Germinal center (tissue), 1 donor: ENCODE measurements at places on chromosomes 1 and 21.
A peak's percentile ranks its signal among the peaks of the same experiment; 100 is the strongest.

DNA sequence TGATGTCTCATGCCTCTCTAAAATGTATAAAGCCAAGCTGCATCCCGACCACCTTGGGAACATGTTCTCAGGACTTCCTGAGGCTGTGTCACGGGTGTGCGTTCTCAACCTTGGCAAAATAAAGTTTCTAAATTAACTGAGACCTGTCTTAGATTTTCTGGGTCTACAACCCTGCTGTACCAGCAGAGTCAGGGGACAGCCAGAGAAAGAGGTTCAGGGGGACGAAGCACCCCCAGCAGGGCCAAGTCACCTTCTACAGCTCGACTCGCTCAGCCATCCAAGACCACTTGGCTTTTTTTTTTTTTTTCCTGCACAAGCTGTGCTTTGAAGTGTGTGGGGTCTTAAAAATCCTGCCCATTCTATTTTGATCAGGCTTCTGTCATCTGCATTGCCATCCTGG, 28.5 kb upstream of the PDE9A start:
- DNase-seq = no peak

DNA sequence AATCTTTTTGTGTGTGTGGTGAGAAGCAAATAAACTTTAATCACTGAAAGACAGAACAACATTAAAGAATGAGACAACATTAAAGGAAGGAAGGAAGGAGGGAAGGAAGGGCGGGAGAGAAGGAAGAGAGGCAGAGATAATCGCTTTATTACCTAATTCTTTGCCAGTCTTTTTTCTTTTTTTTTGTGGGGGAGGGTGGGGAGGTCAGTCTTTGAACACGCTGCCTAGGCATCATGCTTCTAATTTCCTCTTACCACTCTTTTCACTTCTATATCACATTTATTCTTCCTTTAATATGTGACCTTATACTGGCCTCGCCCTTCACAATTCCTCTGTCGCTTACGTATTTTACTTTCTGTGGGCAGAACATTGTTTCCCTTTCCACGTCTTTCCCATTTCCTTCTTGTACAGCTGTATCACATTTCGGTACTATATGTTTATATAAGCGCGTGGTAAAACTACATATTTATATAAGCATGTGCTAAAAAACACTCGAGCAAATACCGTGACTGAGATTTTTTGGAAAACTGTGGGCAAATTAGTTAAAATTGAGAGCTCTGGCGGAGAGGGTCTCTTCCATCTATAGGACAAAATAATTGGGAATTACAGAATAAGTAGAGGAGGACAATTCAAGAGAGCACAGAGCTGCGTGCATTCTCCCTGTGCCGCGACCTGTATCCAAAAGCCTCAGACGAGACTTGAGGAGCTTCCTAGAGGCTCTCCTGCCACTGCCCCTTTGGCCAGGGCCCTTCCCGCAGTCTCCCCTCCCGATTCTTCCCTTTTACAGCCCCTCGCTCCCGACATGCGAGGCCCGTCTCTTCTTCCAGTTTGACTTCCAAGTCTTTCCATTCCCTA, 823 bp upstream of the PRKAA2 start:
- DNase-seq = no peak

- DNase-seq = peak; percentile 79
Observed at GRCh38 chr1:109193653-109194590, 19.8 kb upstream of the SARS1 start.

- no peak for DNase-seq
Observed at GRCh38 chr1:220908757-220909156, 29.5 kb downstream of the HLX start.

GRCh38 chr1:54460861-54461387, 54.7 kb upstream of the SSBP3 start:
- DNase-seq = no peak

- peak; percentile 5 for DNase-seq
Observed at GRCh38 chr21:32190493-32191144, 88.2 kb downstream of the MIS18A start.

GRCh38 chr1:83959824-83960498, 39.0 kb downstream of the TTLL7 start:
- DNase-seq = no peak

GRCh38 chr1:236002025-236002390, 62.9 kb downstream of the NID1 start:
- no peak for DNase-seq

DNA sequence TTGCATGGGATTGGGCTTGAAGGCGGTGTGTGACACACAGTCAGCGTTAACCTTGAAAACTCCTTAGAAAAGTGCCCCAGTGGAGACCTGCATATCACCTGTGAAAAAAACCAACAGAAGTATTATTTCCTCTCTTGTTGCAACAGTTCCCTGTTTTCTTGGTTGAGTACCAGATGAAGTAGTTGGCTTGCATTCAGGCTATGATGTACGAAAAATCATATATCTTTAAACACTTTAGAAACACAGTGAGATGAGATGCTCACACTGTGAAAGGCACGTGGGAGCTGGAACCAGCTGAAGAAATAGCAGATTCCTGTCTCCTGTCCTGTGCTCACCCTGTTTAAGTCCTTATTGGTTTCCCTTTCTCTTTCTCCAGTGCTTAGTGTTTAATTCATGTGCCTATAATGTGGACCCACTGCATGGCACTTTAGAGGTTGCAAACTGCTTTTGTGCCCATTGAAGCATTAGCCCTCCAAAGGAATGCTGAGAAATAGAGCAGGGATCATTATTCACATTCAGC, 2.8 kb downstream of the CAMK1G start:
- DNase-seq = no peak

DNA sequence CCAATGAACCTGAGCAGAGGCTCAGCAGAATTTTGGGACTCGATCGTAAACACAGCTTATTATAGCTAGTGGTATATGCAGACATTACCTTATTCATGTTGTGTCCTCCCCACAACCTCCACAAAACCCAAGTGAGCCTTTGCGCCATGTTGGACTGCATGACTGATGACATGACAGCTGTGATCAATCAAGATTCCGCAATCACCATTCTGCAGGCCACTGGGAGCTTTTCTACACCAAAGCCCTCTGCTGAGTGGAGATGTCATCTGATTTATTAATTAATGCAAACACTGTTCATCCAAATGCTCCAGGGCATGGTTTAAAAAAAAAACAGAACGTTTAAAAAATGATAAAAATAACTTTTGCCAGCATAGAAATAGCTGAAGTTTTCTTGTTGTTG, 7.9 kb upstream of the SRP9 start:
- no peak for DNase-seq

- no peak for DNase-seq
Observed at GRCh38 chr1:11704194-11704529, 12.7 kb downstream of the DRAXIN start.

GRCh38 chr1:178593515-178593914, 80.6 kb downstream of the TEX35 start:
- DNase-seq = no peak

DNA sequence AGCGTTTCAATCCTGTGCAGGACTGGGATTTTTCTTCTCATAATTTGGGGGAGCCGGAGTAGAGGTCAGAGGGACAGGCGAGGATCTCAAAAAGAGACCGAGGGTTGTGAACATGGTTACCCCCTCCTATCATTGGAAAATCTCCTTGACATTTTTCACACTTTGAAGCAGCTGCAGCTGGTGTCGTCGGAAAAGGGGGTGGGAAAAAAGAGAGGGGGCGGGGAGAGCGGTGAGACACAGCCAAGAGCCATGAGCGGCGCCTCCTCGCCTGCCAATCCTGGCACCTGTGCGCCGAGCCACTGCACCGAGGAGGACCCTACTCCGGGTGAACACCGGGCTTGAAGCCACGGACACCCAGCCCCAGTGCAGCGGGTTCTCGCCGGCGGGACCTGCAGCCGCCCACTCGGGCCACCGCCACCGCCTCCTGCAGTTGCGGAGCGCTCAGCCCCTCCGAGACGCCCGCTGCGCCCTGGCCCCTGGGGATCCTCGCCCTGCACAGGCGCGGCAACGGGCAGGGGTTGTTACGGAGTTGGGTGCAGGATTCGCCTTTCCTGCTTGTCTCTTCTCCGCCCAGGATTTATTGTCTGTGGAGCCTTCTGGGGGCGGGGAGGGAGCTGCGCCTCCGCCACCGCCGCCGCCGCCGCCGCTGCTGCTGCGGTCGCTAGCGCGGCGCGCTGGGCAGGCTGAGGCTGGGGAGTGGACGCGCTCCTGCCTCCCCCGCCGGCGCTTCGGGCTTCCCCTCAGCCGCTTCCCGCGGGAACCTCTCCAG, at the start of gene LRRC7:
Gene LRRC7 (plus strand): TSS at position 271 of the 769 bp plus-strand sequence. CDS start 718 bp downstream, outside the sequence.
- peak; percentile 5 for DNase-seq

GRCh38 chr1:186618401-186619170, 61.6 kb downstream of the PTGS2 start:
- DNase-seq = peak; percentile 28

GRCh38 chr21:42202321-42202720, 16.6 kb upstream of the ABCG1 start:
- no peak for DNase-seq
